ENCODE measurements at places on chromosomes 4 and X. TPM values are rescaled to one million over a fixed set of nuclear protein-coding genes. Genes with fewer than 3 reads are reported as not detected.

DNA sequence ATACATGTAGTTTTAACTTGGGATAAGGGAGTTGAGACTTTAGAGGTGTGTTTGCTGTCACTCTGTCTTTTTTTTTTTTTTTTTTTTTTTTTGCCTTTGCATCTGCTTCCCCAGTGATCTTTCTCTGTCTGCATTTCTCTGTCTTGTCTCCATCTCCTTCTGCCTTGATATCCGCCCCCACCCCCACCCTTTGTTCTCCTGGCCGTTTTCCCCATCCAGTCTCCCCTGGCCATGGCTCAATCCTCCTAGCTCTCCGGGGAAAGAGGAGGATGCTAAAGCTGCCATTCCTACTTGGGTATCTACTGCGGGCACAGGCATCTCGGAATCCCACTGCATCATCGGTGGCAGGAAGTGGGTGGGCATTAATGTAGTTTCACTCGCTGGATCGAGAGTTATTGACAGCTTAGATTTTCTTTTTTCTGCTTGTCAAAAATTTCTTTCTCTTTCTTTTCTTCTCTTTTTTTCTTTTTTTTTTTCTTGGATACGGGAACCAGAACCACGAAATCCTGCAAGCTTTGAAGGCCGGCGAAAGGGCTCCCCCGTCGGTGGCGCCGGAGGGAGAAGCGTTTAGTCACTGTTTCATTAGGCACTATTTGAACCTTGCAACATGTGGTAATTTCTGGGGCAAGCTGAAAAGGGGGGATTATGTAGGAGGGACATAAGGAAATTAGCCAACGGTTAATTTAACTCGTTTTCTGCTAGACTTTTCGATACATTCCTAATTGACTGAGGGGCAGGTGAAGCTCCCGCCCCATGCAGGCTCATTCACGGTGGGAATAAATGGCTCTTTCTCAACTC lies 8.2 kb downstream of the GSX2 start:
- no peak overlapping the region for H3K27ac ChIP-seq
- peaks cover 3% of the 10 kb centered on the region for H3K36me3 ChIP-seq
- H3K27me3 ChIP-seq = peaks cover 97% of the 10 kb centered on the region
- peak overlapping the region; percentile 32 for H3K4me3 ChIP-seq

The KCNIP4 gene
- 0.57 TPM for total RNA-seq

The MAGEB1 gene
- total RNA-seq = not detected

DNA sequence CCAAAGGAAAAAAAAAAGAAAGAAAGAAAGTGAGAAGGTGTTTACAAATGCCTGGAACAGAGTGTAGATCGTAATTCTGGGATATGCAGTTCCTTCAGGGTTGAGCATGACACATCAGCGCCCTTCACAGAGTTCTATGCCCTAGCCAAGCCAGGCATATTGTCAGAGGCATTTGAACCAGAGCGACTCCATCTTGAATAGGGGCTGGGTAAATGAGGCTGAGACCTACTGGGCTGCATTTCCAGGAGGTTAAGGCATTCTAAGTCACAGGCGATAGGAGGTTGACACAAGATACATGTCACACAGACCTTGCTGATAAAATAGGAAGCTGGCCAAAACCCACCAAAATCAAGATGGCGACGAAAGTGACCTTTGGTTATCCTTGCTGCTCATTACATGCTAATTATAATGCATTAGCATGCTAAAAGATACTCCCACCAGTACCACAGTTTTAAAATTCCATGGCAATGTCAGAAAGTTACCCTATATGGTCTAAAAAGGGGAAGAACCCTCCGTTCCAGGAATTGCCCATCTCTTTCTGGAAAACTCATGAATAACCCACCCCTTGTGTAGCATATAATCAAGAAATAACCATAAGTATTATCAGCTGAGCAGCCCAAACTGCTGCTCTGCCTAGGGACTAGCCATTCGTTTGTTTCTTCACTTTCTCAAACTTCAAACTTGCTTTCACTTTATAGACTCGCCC lies 23.5 kb upstream of the LRBA start:
- DNase-seq = no peak
- H3K36me3 ChIP-seq = no peaks in the 10 kb centered on the region
- no peaks in the 10 kb centered on the region for H3K4me1 ChIP-seq
- no peak overlapping the region for H3K27ac ChIP-seq
- no peak overlapping the region for H3K4me3 ChIP-seq

GRCh38 chr4:76024065-76024464 lies 768 bp upstream of the CXCL10 start:
- H3K27me3 ChIP-seq = peaks cover 18% of the 10 kb centered on the region
- no peaks in the 10 kb centered on the region for H3K4me1 ChIP-seq
- H3K36me3 ChIP-seq = no peaks in the 10 kb centered on the region
- no peak overlapping the region for H3K4me3 ChIP-seq
- no peak overlapping the region for H3K27ac ChIP-seq

DNA sequence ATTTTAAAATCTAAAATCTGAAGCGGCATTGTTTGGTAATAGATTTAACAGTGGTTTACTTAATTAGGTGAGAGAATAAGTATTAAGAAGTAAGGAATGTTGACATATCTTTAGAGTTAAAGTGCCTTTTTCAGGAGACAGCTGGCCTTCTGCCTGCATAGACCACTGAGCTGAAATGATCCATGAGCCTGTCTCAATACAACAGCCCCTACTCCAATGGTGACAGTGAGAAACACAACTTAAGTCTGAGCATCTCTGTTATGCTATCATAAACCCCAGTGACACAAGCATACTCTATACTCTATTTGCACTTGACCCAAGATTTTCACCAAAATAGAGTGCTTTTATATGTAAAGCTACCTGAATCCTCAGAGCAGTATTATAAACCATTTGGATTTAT lies 137.9 kb downstream of the GRIA2 start:
- H3K4me3 ChIP-seq = no peak overlapping the region
- peaks cover 14% of the 10 kb centered on the region for H3K4me1 ChIP-seq
- H3K27ac ChIP-seq = no peak overlapping the region
- DNase-seq = no peak
- peaks cover 5% of the 10 kb centered on the region for H3K36me3 ChIP-seq
- no peaks in the 10 kb centered on the region for H3K27me3 ChIP-seq

DNA sequence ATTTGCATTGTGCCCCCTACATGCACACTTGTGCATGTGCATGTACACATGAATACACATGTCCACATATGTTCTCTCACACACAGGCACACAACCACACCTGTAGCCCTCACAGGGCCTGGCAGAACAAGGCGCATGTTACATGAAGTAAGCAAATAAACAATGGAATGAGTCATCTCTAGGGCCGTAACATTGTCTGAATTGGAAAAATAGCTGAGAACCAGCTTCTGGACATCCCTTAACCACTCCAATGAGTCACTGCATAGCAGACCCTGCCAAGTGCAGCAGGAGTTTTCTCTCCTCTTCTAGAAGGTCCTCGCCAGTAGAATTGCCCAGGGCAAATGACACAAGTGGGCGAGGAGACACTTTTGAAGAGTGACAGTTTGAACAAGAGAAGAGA lies 66.1 kb downstream of the MAGEA10 start:
- no peaks in the 10 kb centered on the region for H3K36me3 ChIP-seq
- DNase-seq = no peak
- H3K4me1 ChIP-seq = no peaks in the 10 kb centered on the region
- no peak overlapping the region for H3K4me3 ChIP-seq
